ENCODE measurements at places on chromosomes 2 and 18.

DNA sequence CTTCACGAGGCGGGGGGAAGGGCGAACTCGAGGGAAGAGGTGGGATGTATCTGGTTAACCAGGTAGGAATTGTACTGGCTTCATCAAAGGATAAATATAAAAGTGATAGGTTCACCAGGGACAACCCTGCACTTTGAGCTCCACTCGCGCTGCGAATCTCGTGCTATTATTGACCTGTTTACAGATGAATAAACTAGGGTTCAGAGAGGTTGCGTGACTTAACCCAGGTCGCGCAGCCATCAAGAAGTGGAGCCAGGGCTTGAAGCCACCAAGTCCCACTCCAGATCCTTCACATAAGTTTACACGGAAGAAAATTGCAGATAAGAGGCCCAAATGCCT lies 1.4 kb upstream of the CYP1B1 start:
- no peak for DNase-seq

- DNase-seq, result no peak
These were observed 11.8 kb upstream of the CDC42EP3 start for GRCh38 chr2:37683241-37683640.

DNA sequence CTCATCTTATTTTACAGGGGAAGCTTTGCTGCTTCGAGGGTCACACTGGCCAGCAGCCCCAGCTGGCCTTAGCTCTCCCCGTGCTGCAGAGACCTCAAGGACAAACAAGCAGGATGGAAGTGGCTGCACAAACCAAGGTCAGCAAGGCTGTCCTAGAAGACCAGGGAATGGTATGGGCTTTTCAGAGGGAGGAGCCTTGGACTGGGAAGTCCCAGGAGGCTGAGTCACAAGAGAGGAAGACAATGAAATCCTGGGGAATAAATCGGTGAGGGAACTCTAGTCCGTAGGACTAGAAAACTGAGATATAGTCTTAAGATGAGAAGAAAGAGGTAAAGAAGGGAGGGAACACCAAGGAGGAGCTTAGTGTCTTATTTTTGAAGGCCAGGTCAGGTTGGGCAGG lies 15.7 kb downstream of the CREG2 start:
- DNase-seq, result no peak

DNA sequence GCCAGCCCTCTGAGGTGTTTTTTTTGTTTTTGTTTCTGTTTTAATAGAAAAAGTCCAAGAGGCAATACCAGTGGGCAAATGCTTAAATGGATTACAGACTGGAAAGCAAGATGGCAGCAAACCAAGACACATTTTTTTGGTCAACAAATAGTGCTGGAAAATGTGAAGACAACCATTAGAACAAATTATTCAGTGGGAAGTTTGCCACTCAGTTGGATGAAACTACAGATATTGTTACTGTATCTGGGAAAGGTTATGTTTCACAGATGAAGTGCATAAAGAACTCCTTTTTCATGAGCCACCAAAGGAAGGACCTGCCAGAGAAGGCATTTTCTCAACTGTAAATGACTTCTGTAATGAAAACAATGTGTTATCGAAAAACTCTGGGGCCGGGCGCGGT lies 93.0 kb upstream of the ODC1 start:
- no peak for DNase-seq

- DNase-seq, result no peak
These were observed 20.3 kb downstream of the SLC30A3 start for GRCh38 chr2:27242614-27242951.

- DNase-seq, result no peak
These were observed 149.7 kb downstream of the PXDN start for GRCh38 chr2:1594373-1595171.

DNA sequence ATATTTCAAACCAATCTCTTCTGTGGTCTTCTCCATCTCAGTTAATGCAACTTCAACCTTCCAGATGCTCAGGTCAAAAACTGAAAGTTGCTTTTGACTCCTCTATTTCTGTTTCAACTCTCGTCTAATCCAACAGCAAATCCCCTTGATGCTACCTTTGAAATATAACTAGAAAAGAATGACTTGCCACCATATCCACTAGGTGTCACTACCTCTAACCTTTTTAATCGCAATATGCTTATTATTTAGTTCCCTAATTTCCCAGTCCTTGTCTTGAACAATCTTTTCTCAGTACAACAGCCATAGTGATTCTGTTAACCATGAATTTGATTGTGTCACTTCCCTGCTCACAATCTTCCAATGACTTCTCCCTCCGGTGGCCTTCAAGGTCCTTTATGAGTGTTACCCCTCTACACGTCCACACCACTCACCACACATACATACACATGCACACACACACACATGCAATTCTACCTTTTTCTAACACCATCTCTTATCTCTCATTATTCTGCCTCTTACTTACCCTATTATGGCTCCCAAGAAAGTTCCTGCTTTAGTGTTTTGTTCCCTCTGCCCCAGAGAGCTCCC lies 245.5 kb upstream of the KCNJ3 start:
- no peak for DNase-seq

- no peak for DNase-seq
These were observed 638.5 kb upstream of the PKDCC start for GRCh38 chr2:41409328-41409727.

- no peak for DNase-seq
These were observed 18.2 kb downstream of the NFATC1 start for GRCh38 chr18:79413901-79414300.

DNA sequence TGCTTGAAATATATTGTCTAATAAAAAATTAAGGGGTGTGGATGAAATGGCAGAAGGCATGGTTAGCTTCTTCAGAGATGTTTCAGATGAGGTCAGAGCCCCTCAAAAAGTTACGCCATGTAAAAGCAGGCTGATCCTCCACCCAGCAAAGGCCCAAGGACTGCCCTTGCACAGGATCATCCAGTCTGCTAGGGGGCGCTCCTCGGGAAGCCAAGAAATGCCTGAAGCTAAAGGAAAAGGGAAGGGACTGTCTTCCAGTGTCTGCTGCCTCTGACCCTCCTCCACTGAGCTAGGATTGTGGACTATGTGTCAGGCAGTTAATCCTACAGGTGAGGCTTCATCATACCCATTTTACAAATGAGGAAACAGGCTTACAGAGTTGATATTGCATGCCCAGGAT lies 33.8 kb upstream of the TEX51 start:
- no peak for DNase-seq

DNA sequence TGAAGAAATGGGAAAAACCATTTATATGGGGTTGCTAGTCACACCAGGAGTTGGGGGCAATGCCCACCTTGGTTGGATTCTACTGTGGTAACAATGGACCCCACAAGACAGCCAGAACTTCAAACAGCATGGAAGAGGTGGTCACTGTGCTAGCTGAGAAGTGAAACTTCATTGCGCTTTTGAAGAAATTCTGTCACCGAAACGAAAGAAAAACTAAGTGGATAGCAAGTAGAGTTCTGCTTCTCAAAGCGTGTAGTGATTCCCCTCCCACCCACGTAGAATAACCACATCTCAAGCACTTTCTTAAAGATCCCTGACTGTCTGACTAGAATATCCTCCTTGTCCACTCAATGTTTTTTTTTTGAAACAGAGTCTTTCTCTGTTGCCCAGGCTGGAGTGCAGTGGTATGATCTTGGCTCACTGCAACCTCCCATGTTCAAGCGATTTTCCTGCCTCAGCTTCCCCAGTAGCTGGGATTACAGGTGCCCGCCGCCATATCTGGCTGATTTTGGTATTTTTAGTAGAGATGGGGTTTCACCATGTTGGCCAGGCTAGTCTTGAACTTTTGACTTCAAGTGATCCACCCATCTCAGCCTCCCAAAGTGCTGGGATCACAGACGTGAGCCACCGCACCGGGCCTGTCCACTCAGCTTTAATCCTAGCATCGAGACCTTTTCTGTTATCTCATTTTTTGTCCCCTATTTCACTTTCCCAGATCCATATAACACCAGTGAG lies 30.1 kb upstream of the CCL20 start:
- DNase-seq, result no peak

Measured in naive thymus-derived CD4-positive, alpha-beta T cell (primary cell).